ENCODE measurements at places on chromosomes 7 and 10.

- no peak for DNase-seq
These were observed 82.2 kb downstream of the SEMA3D start for GRCh38 chr7:85104432-85105205.

DNA sequence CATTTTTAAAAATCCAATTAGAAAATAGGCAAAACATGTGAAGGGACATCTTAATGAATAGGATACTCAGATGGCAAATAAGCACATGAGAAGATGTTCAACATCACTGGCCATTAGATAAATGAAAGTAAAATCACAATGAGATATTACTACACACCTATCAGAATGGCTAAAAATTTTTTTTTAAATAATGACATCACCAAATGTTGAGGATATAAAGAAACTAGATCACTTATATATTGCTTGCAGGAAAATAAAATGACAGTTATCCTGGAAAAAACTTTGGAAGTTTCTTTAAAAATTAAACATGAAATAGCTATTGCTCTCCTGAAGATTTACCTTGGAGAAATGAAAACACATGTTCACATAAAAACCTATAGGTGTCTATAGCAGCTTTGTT is 127.8 kb downstream of the ALOX5 start:
- no peak for DNase-seq

- DNase-seq = no peak
These were observed 9.0 kb upstream of the SLC13A1 start for GRCh38 chr7:123208793-123209192.

DNA sequence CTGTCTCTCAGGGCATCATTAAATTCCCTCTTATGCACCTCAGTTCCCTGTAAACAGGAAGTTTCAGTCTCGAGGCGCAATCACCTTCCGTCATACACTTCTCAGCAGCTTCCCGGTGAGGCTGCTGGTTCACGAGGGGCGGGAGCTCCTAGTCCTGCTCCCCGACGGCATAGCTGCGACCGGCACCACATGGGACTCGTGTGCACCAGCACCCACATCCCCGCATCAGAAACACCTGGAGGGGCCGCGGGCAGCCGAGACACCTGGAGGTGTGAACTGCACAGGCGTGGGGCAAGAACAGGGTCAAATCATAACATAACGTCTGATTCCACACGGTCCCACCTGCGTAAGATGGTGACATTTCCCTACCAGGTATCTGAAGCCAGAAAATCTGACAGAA is 52.7 kb downstream of the DIP2C start:
- no peak for DNase-seq

DNA sequence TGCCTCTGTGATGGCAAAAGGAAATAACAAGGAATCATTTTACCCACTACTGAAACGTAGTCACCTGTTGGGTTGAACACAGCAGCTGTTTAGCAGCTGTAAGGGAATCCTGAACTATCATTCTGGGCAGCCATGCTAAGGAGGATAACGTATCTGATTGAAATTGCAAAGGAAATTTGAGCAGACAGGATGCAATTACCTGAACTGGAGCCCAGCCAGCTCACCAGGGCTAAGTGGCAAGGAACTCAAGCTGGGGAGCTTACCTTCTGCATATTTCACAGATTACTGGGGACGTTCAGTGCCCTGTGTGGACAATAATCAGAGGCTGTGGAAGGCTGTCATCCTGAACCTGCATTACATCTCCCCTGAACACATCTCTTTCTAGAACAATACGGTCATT is 650.5 kb downstream of the SORCS3 start:
- DNase-seq = no peak

DNA sequence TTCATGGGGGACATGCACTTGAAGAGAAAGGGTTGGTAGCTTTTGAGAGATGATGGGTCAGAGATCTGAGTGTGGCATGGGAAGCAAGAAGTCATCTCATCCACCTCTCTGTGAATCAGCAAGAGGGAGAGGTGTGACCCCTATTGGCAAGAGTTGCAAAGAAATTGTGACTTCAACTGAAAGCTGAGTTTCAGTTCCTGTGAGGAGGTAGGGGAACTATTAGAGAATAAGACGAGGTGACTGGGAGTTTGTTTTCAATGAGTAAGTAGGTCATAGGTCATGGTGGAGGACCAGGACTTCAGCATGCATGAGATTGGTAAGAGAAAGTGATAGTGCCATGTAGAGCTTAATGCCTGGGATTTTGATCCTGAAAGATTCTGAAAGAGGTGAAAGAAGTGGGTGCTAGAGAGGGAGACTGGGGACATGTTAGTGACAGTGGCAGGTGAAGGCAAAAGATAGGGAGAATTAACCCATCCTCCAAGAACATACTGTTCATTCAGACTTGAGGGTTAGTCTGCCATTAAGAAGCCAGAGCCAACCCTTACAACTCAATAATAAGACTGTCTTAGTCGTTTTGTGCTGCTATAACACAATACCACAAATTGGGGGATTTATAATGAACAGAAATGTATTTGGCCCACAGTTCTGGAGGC is 75.5 kb upstream of the CAPZA2 start:
- no peak for DNase-seq

GRCh38 chr7:64651632-64652165 is 14.2 kb upstream of the ZNF107 start:
- no peak for DNase-seq

DNA sequence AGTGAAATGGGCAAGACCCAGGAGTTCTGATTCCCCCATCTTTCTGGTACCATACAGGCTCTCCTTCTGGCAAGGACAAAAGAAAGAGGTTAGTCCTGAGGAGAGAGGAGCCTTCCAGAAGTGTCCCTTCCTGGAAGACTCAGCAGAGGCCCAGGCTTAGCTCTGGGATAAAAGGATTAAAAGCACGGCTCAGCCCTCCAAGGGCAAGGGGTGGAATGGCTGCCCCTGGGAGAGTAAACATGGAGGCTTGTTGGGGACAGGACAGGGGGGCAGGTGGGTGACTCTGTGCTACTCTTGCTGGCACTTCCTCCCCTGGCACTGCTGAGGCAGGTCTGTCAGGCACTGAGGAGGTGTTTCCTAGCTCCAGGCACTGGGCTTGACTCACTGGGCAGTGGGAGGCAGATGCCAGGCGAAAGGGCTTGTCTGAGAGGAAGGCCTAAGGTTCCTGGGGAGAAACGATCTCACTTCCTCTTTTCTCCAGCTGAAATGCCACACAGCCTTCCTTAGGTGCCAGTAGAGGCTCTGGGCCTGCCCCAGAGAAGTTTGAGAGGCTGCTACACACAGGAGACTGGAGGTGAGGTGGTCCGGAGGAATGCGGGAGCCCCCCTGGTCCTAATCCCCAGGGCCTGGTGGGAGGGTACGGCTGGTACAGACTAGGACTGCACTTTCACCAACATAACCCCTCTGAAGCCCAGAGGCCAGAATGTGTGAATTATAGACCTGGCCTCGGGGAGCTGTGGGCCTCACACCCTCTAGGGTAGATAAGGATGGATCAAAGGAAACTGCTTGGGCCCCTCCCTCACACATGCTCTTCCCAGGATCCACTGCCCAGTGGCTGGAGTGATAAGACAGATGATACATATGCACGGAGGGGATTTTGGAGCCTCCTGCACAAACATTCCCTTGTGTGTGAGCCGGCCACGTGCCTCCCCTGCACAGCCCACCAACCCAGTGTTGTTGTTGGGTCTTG is 63.2 kb upstream of the PODXL start:
- DNase-seq = no peak

DNA sequence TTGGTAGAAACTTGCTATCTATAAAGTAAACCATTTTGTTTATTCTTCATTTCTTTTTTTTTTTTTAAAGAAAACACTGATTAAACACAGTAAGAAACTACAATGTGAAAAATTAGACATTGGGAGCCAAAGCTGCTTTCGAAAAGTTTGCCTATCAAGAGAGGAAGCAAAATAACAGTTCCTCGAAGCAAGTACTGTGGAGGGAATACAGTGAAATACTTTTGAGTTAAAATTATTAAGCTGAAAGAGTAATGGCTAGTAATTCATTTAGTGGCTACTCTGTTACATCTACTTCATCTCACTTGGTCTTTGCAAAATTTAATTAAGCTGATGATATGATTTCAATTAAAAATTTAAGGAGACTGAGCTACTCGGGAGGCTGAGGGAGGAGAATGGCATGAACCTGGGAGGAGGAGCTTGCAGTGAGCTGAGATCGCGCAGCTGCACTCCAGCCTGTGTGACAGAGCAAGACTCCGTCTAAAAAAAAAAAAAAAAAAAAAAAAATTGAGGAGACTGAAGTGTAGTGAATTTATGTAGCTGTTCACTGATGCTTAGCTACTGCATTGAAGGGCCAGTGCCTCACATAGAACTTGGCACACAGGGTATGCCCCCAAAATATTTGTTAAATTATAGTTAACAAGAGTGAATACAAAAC is 982.1 kb upstream of the MBL2 start:
- DNase-seq = peak; percentile 2

GRCh38 chr7:74252893-74253292 is 1.3 kb downstream of the RFC2 start:
- DNase-seq = no peak

- DNase-seq = no peak
These were observed 136.2 kb upstream of the KCNMA1 start for GRCh38 chr10:77773631-77774426.

- DNase-seq = no peak
These were observed 71.8 kb upstream of the STEAP1B start for GRCh38 chr7:22571766-22572165.

GRCh38 chr10:124614003-124614659 is 130.0 kb downstream of the FAM53B start:
- DNase-seq = no peak

DNA sequence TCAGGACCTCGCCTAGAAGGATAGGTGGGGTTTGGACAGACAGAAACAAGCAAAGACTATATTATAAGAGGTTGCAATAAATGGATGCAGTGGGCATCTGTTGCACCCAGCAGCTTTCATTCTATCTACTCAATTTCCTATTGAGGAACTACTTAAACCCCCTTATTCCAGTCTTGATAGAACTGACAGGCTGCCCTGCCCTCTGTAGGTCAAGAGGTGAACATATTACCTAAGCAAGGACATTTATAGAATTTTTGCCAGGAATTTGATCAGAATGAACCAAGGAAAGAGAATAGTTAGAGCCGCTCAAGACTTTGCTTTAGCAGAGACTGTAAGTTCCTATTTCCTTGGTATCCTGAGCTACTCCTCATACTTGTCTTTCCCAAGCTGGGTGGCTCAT is 9.5 kb downstream of the VTI1A start:
- DNase-seq = no peak

DNA sequence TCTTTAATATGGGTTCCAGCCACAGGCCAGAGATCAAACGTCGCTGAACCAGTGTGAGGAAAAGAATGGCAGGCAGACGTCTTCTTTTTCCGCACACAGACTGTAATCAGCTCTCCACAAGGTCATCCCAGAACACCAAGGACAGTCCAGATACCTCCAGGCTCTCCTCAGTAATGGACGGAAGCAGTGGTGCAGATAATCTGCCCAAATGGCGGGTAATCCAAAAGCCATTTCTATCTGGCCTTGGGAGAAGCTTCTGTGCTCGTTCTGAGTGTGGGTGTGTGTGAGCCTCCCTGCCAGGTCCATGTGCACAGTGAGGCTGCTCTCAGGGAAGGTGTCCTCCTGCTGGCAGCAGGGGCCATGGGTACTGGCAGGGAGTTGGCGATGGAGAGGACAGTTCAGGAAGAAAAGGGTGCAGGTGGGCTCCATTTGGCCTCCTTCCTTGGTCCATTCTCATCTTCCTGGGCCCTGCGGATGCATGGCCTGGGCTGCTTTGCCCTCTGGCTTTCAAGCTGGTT is 15.6 kb upstream of the TEX36 start:
- DNase-seq = no peak

Data from muscle of back (tissue), 13 donors.